ENCODE measurements at places on chromosomes 4 and X.

- no peak for DNase-seq
Observed at GRCh38 chr4:26239801-26240200, 81.0 kb upstream of the RBPJ start.

DNA sequence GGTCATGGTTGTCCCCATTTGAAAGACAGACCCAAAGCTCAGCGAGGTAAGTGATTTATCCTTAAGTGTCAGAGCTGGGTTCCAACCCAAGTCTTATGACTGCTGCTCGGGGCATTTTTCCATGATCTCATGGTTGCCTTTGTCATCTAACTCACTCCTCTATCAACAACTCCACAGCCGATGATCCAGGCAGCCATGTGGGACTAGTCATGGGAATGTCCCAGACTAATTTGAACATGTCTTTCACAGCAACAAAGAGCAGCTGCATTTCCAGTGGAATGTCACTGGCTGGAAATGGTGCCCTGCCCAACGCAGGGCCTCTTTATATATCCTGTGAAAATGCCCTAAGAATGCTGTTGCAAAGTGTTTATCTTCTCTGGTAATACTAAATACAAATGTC, 284.8 kb upstream of the PPARGC1A start:
- DNase-seq, result no peak

- peak; percentile 85 for DNase-seq
Observed at GRCh38 chrX:109840585-109840984, 107.5 kb upstream of the ACSL4 start.

DNA sequence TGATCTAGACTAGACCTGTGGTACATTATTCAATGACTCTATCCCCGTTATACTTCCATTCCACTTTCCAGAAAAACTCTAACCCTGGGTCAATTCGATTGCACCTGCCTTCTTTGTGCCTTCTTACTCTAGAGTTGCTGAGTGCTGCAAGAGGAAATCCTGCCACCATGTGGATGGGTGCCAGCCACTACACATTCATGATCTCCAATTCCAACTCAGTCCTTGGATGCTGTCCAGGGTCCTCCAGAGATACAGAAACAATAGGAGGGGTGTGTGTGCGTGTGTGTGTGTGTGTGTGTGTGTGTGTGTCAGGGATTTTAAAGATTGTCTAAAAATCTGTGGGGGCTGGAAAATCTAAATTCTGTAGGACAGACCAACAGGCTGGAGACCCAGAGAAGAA, 42.9 kb upstream of the INTS6L start:
- DNase-seq, result peak; percentile 79

- no peak for DNase-seq
Observed at GRCh38 chr4:110190249-110190648, 8.2 kb downstream of the ELOVL6 start.

DNA sequence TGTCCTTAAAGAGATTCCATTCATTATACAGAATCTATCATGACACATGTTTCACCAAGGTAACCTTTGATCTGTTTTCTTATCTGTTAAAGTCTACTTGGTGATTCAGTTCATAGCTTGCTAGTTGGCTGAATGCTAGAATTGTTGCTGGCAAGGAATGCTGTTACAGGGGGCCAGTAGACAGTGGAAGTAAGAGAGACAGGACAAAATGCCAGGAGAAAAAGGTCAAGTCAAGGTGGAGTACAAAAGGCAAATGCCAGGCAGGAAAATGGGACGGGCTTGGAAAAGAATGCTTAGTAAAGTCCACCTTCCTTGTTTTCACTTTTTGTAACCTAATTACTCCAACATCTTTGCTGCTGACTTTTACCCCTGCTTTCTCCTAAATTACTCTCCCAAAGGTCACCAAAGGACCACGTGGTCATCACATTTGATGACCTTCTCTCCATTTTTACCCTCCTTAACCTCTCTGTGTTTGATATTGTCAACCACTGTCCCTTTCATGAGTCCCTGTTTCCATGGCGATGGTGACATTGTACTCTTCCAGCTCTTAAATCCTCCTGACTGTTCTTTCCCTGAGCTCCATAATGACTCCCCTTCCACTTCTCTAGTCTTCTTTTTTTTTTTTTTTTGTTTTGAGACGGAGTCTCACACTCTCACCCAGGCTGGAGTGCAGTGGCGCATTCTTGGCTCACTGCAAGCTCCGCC, 24.5 kb upstream of the TAPT1 start:
- DNase-seq, result no peak
